Head of caudate nucleus (tissue), 42 donors: ENCODE measurements at places on chromosomes 5 and 9.

GRCh38 chr5:33235824-33236223 lies 204.9 kb upstream of the TARS1 start:
- no peak for DNase-seq

DNA sequence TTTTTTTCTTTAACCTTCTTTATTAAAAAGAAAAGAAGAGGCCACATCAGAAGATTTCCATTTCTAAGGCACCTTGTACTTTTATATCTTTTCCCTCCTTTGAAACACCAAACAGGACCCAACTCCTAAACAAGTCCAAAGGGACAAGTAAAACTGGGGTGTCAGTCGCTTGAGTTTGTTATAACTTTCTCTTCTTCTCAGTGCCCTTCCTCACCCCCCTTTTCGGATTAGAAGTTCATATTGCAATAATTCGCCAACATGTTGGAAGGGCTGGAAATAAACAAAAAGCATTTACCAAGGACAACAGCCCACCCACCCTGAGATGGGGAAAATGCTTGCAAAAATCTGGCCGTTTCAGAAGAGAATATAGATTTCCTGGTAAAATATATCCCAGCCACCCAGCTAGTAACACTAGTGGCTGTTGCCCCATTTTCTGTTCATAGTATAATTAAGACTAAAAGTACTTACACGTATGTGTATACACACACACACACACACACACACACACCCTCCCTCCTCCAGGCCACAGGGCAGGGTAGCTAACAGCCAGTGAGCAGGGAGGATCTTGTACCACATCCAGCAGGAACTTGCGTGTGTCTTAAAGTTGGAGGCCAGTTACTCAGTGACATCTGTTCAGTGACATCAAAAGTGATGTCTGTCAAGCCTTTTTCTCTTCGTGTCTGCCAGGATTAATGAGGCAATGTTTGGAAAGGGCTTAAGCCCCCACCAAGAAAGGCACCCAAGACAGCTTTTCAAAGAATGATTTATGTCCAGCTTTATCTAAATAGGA lies 149.1 kb upstream of the KLF4 start:
- DNase-seq = no peak

DNA sequence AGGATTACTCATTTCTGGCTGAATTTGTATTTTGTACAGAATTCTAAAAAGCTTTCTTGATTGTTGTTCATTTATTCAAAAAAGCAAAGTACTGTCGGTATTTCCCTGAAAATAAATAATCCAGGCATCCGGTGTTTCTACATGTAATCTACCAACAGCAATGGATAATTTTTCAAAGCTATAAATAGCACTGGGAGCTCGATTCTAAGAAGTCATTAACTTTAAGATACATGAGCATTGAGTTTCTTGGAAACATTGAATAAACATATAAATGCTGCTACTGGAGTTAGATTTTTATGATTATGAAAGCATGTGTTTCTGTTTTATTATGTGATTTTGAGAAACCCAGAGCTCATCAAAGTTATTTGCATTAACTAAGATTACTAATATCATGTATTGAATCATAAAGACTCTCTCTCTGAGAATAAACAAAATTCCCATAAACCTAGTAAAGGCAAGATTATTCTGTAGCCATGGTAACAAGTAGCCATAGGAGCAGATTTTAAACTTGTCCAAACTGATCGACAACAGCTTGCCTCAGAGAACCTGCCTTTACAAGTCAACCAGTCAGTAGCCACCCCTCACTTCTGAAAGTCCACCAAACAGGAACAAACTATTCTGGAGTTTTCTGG lies 197.0 kb downstream of the DRD1 start:
- no peak for DNase-seq

- DNase-seq = peak; percentile 95
These were observed 6.4 kb upstream of the PURA start for GRCh38 chr5:140107312-140108092.

DNA sequence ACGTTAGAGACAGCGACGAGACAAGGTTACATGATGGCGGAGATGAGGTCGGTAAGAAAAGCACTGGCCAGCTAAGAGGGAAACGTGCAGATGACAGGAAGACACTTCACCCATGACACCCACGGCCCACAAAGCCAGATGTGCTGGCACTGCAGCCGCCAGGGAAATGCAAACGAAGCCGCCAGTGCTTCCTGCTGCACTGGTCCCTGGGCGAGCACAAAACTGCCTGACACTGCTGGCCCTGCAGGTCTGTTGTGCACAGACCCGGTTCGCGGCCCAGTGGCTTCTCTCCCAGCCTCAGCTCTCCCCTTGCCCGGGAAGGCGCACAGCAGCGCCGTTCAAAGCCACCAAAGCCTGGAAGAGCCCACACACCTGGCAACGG lies 20.3 kb downstream of the QSOX2 start:
- DNase-seq = no peak

- no peak for DNase-seq
These were observed 592.1 kb downstream of the TLE4 start for GRCh38 chr9:80163889-80164288.

- DNase-seq = no peak
These were observed 32.2 kb downstream of the KCNV2 start for GRCh38 chr9:2749485-2749884.

DNA sequence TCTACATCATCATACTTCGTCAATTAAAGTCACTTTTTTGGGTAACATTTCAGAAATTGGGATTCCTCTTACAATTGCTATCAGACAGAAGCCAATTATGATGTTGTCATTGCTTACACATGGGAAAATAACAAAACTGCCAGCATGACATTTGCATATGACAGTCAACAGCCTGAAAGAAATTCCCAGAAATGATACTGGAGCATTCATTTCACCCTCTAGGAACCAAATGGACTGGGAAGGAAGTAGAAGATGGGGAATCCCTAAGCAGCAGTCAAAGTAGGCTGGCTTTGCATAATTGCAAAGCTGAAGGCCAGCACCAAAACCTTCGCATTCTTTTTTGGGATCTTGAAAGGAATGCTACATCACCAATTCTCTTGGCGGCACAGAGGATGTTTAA lies 10.7 kb downstream of the HMGCS1 start:
- DNase-seq = no peak

DNA sequence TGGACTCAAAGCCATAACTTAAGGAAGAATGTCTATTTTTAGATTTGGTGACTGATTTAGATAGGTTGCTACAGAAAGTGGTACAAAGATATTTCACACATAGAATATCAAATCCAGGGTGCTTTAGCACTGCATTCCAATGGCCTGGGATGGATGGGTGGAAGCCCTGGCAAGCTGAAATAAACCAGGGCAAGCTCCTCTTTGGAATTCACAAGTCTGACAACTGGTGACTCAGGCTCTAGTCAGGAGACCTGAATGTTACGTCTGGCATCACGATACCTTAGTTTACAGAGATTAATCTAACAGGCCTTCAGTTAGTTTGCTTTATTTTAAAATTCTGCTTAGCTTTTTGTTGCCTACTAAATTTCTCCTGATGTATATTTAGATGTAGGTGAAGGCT lies 144.0 kb downstream of the TMC1 start:
- no peak for DNase-seq

- DNase-seq = no peak
These were observed 23.9 kb downstream of the GFI1B start for GRCh38 chr9:133002147-133003070.

GRCh38 chr9:76615177-76615603 lies 149.0 kb upstream of the PCA3 start:
- DNase-seq = no peak

- no peak for DNase-seq
These were observed 359.0 kb upstream of the RORB start for GRCh38 chr9:74138182-74138581.

GRCh38 chr5:41748631-41749030 lies 121.6 kb downstream of the OXCT1 start:
- DNase-seq = no peak

- DNase-seq = no peak
These were observed 22.3 kb downstream of the ZNF474 start for GRCh38 chr5:122151640-122152039.

DNA sequence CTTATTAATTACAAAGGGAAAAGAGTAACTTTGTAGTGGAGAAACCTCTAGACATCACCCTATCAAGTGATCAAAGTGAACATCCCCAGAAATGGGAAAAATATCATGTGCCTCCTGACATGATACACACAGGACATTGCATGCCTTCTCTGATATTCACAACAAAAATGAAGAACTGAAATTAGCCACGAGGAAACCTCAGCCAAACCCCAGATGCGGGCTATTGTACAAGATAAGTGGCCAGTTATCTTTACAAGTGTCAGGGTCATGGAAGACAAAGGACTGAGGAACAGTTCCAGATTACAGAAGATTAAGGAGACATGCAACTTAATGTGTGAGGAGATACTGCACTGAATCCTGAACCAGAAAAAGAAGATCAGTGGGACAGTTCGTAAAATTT lies 23.8 kb upstream of the NPM1 start:
- DNase-seq = no peak

DNA sequence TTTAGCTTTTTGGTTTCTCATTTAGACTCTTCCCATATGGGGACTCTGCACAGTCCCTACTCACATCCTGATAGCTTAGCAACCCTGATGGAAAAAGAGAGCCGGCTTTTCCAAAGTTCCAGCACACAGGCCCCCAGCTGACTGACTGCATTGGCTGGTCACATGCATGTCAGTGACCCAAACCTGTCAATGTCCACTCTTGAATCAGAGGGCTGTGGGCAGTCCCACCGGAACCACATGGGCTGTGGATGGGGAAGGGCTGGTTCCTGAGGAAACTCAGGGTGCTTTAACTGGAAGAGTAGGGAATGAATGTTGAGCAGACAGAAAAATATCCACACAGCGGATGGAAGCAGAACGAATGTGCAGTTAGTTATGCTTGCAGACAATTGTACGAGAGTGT lies 136.6 kb downstream of the NSG2 start:
- DNase-seq = no peak

DNA sequence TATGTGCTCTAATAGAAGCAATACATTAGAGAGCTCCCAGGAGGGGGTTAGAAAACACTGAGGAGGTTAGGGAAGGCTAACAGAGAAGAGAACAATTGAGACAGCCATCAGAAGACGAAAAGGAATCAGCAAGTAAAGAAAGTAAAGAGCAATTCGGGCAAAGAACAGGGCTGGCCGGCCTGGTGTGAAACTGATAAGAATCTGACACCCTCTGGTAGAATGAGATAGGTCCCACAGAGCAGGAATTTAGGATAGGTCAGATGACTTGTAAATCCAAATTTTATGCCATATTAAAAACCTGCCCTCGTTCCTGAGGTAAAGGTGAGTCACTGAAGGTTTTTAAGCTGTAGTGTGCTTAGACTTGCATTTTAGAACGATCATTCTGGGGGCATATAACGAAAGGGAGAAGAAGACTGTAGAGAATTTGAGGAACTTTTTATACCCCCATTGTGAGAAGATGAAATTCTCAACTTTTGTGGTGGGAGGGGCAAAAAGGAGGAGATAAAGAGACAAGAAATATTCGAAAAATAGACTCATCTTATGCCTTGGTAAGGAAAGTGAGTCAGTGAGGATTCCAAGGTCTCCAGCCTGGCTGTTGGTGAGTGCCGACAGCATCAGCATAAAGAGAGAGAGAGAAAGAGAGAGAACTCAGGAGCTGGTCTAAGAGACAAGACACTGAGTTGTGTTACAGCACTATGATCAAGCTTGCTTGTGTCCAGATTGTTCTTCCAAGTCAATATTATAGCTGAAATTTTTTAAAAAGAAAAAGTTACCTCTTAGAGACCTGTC lies 51.3 kb downstream of the TMEM167A start:
- DNase-seq = no peak

DNA sequence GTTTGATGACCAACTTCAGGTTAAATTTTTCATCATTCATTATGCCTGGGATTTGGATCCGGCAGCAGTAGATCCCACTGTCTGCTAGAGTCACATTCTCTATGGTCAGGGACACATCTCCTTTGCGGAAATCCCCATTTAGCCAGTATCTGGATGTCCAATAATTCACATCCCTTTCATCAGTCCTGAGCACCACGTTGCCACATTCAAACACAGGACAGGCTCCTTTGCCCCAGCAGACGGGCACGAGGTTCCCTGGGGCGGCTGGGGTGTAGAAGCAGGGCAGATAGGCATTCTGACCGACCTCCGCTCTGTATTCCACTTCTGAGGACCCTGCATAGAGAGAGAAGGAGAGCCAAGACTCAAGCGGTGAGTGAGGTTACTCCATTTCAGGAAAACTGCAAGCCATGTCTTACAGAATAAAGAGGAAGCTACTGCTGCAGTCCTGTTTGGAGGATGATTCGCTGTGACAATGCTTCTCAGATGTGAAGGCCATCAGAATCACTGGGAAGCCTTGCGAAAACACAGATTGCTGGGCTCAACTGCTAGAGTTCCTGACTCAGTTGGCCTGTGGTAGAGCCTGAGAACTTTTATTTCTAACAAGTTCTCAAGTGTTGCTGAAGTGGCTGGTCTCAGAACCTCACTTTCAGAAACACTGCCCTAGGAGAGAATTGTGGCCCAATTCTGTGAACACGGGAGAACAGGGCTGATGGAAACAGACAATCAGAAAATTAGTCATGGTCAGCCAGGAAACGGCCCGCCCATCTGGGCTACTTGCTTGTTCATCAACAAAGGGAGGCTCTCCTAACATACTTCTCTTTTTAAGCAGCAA lies 2.0 kb downstream of the HAVCR2 start:
- DNase-seq = no peak

GRCh38 chr5:73955271-73955846 lies 329.4 kb downstream of the ARHGEF28 start:
- DNase-seq = no peak

DNA sequence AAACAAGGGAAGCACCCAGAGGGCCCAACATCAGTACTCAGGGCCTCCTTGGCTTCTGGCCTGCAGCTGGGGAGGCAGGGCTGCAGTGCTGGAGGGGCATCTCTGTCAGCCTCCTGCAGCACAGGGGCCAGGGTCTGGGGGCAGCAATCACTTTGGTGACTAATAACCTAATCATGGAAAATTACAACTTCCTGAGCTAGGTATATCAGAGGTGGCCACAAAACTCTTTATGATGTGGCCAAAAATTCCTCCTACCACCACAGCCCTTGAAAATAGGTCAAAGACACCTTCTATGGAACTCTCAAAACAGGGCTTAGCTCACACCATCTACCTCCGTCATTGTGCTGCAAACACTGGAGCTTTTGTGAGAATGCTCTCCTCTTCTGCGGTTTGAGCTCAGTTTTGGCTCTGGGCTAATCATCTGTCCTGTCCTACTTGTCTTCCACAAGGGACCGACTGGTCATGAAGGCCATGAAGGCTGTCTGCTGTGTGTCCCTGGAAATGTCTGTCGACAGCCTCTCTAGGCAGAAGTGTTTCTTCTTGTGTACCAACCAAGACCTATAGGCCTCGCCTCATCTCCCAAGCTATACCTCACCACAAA lies 28.6 kb downstream of the CSF2 start:
- no peak for DNase-seq

GRCh38 chr9:93996367-93996766 lies 41.2 kb upstream of the BARX1 start:
- no peak for DNase-seq

DNA sequence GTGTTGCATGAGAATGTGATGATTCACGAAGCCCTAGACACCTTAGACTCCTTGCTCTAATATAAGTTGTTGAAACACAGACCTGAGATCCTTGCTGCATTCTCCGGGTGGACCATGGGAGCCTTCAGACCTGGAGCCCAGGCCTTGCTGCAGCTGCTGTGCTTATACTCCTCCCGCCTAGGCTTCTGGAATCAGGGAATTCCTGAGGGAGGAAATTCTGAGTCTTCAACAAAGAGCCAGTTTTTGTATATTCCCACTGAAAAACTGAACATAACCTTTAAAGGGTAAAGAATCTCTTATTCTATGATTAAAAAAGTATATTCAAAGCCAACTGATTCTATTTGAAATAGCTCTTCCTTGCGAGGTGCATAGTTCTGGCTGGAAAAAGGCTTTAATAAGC lies 245.1 kb upstream of the ELAVL2 start:
- DNase-seq = no peak

GRCh38 chr9:69637817-69638200 lies 34.4 kb downstream of the APBA1 start:
- no peak for DNase-seq
